Occipital lobe (tissue), 3 donors: ENCODE measurements at places on chromosomes 7 and 10. TPM values are rescaled to one million over a fixed set of nuclear protein-coding genes. Genes with fewer than 3 reads are reported as not detected.

GRCh38 chr10:52644373-52645186 lies 128.0 kb downstream of the MBL2 start:
- no peak for DNase-seq

Gene ENTPD1
- 9.4 TPM for total RNA-seq

GRCh38 chr7:139043823-139044812 lies 8.3 kb upstream of the ZC3HAV1L start:
- DNase-seq, result no peak

GRCh38 chr7:3092468-3092867 lies 48.8 kb upstream of the CARD11 start:
- DNase-seq, result no peak

DNA sequence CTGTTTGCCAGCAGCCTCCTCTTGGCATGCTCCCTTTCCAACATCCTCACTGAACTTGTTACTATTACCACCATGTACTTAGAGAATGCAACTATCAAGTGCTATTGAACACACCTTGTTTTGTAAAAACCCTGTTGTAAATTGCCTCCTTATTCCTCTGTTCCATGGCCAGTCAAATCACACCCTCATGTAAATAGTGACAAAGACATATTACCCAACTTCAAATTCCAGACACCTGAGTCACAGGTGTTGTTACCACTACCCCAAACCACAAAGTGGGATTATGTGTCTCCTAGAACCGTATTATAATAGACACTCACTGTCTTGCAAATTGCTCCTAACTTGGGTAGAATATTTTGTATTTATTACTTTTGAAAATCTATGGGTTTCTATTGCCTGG lies 263.2 kb upstream of the C7orf33 start:
- no peak for DNase-seq

GRCh38 chr10:51422311-51423120 lies 276.9 kb downstream of the CSTF2T start:
- DNase-seq, result no peak

DNA sequence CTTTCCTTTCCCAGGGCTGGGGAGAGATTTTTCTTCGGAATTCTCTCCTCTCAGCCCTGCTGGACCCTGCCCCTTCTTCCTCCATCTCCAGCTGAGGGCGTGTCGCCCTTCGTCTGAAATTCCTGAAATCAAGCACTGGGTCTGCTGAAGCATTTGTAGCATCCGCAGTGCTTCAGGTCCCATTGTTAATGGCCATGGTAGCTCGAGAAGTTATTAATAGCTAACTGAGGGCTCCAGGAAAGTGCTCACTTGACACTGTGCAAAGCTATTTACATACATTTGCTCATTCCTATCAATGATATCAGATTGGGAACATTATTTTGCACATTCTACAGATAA lies 515 bp downstream of the FAM149B1 start:
- DNase-seq, result no peak

Gene AKR1C2
- 22.6 TPM for total RNA-seq

- DNase-seq, result no peak
Observed at GRCh38 chr10:25226775-25227682, 52.2 kb downstream of the GPR158 start.

DNA sequence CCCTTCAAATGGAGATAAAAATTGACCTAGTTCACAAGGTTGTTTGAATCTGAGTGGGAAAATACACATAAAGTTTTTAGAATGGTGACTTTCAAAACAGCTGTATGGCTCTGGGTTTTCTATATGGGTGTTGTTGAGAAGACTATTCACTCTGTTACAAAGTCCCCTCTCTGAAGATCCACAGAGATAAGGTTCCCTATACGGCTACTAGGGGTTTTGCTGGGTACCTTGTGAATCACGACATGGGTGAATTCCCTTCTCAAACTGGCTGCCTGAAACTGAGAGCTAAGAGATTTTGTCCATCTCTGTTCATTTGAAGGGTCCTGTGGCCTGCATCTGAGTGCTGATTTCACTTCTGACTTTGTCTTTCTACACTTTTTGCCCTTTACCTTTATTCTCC lies 11.8 kb upstream of the SLC13A1 start:
- DNase-seq, result no peak

DNA sequence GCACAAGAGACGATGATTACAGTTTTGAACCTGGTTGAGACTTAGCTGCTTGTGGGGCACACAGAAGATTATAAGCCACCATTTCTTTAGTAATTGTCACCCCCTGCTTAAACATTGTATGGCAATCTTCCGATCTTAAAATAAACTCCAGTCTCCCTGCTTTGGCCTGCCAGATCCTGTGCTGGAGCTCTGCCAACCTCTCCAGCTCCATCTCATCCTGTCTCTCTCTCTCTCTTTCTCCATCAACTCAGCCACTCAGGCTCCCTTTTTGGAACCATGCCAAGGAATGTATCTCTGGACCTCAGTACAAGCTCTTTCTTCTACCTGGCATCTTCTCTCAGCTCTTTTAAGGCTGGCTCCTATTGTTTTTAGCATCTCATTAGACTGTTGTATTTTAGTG lies 1053.2 kb downstream of the REEP3 start:
- no peak for DNase-seq

GRCh38 chr10:81116201-81116600 lies 578.5 kb downstream of the SH2D4B start:
- DNase-seq, result no peak

Gene MYH16
- total RNA-seq, result not detected
